RWPE2 (cell line): ENCODE measurements at places on chromosomes 13 and 19.

GRCh38 chr13:95191821-95192563, 109.3 kb downstream of the ABCC4 start:
- DNase-seq, result no peak

- no peak for DNase-seq
Measured at GRCh38 chr13:24271601-24272451, 37.6 kb upstream of the C1QTNF9 start.

GRCh38 chr19:294946-295686, 3.9 kb upstream of the PLPP2 start:
- DNase-seq, result peak; percentile 57

- no peak for DNase-seq
Measured at GRCh38 chr19:38134540-38135149, 89.4 kb downstream of the DPF1 start.

- no peak for DNase-seq
Measured at GRCh38 chr19:17847538-17848366, at the start of gene JAK3. JAK3 (minus strand) TSS chr19:17847982; CDS start chr19:17844417, 3,565 bp downstream.

- no peak for DNase-seq
Measured at GRCh38 chr13:24096659-24097058, 63.9 kb upstream of the SPATA13 start.

- DNase-seq, result no peak
Measured at GRCh38 chr13:62093984-62094780, 678.5 kb upstream of the PCDH20 start.

GRCh38 chr19:41449079-41449864, 6.3 kb downstream of the ERICH4 start:
- DNase-seq, result no peak

- DNase-seq, result peak; percentile 86
Measured at GRCh38 chr19:13164343-13165161, 14.3 kb downstream of the IER2 start.

- no peak for DNase-seq
Measured at GRCh38 chr19:22606954-22607652, 27.0 kb upstream of the ZNF492 start.

DNA sequence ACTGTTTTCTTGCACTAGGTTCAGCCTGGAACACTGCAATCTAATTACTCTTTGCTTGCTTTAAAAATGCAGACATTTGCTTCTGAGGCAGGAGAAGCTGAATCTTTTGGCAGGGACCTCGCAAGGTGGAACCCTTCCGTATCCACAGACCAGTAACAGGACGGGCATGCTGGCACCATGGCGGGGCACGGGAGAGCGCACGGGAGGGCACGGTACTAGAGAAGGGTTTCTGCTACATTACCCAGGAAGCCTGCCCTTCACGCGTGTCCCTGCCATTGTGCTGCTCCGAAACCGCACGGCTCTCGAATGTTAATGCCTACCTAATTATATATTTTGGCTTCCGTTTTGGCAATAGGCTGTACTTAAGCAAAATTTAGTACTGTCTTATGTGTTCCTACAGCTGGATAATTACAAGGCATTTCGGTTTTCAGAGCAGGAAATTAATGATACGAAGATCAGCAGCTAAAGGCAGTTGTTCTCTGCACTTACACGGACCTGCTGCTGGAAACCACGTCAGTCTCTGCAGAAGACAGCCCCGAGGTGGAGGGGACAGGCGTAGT, 430.4 kb downstream of the IRS2 start:
- no peak for DNase-seq

DNA sequence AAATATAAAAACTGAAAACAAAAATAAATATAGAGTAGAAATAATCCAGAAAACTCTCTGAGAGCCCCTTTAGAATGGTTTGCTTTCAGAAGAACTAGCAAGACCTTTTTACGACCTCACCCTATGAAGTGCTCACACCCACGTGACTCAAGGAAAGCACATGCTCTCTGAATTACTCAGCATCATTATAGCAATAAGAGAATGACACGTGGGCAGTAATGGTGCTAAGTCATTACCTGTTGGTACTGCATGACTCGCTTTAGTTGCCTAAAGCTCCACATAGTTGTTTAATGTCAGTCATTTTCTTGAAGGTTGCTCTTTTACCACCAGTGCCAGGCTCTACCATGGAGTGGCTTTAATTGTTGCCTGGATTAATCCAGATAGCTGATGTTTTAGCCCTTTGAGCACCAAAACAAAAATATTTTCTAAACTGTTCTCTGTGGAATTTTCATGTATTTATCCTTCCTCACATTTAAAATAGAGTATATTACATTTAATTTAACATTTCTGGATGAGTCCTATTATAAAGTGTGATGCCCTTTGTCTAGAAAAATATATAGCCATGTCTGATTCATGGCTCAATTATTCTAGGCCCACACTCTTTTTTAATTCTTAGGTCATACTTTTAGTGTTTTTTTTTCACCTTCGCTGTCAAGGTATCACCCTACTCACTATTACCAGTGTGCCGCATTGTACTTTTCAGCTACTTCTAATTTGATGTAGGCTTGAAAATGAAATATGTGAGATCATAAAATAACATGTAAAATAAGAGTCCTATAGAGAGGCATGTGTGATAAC, 56.8 kb downstream of the THSD1 start:
- DNase-seq, result no peak

DNA sequence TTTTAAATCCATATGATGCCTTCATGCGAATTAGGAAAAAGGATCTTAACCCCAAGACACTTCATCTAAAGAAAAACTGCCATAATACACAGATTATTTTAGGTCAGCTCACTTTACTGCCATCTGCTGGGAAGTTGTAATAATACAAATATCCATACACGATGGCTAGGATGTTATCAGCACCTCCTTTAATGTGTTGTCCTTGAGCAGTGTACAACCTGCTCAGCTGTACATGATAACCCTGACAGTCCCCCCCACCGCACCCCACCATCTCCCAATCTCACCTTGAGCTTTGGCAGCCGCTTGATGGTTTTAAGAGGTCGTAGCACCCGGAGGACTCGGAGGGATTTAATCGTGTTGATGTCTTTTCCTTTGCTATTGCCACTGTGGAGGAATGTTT, 112.2 kb downstream of the IER2 start:
- no peak for DNase-seq

- no peak for DNase-seq
Measured at GRCh38 chr19:355134-355533, 10.5 kb upstream of the MIER2 start.

GRCh38 chr13:23644527-23645138, 74.4 kb downstream of the TNFRSF19 start:
- no peak for DNase-seq

DNA sequence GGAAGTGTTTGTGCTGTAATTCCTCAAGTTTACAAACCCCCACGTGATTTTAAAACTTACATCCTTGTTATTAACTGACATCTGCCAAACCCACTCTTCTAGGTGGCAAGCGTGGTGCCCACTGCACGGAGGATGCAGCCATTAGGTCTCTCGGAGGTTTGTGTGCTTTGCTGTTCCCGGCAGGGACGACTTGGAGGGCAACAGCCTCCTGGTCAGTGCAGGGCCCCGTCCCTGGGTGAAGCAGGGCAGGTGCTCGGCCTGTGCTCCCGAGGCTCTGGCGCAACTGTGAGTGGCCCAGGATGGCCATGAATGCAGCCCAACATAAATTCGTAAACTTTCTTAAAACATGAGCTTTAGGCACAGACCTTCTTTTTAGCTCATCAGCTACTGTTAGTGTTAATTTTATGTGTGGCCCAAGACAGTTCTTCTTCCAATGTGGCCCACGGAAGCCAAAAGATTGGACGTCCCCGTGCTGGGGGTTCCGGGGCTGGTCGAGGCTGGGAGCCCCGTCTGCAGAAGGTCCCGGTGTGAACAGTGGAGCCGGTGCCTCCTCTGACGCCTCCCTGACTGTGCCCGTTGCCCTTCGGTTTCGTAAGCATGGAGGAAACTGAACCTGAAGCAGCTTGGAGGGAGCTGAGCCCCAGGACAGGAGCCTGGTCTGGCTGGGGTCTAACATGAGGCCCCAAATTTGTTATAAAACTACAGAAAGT, 11.9 kb downstream of the GAS6 start:
- peak; percentile 47 for DNase-seq

GRCh38 chr13:25783076-25783475, 268.7 kb downstream of the SHISA2 start:
- no peak for DNase-seq

- no peak for DNase-seq
Measured at GRCh38 chr13:95181586-95181985, 119.7 kb downstream of the ABCC4 start.

- no peak for DNase-seq
Measured at GRCh38 chr19:35908010-35908441, at the start of gene TYROBP. TYROBP (minus strand) TSS chr19:35908295; CDS start chr19:35908228, 67 bp downstream.

GRCh38 chr13:80962173-80962572, 621.2 kb upstream of the SPRY2 start:
- DNase-seq, result no peak

- DNase-seq, result no peak
Measured at GRCh38 chr13:38045278-38046048, 175.9 kb upstream of the TRPC4 start.

DNA sequence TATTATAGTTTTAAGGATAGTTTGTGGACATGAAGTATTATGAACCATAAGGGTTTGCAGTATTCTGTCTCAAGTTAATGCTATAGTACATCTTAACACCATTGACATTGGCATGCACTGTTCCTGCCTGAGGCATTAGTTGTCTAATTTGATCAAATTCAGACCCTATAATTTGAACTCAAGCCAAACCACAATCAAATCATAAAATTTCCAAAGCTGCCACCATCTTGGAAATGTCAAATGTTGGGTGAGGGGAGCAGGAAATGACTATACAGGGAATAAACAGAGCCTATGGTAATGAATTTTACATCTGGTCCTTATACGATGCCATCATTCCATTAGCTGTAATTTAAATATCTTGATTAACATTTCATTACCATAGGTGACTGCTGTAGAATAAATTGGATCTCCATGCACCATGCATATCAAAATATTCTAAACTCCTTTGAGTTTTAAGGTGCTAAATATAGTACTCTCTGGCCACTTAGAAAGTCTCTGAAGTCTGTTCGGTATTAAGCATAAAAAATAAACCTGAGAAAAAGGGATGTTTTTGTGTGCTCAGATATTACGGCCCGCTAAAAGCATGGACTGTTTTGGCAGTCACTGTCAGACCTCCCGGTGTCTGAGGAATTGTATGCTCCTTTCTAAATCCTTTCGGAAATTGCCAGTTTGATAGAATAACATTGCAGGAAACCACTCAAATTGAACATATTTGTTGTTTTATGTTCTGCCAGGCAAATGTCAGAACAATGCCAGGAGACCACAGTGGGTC, 257.7 kb downstream of the SPRY2 start:
- DNase-seq, result no peak

GRCh38 chr19:52099497-52100138, 4.1 kb upstream of the ZNF841 start:
- DNase-seq, result no peak

DNA sequence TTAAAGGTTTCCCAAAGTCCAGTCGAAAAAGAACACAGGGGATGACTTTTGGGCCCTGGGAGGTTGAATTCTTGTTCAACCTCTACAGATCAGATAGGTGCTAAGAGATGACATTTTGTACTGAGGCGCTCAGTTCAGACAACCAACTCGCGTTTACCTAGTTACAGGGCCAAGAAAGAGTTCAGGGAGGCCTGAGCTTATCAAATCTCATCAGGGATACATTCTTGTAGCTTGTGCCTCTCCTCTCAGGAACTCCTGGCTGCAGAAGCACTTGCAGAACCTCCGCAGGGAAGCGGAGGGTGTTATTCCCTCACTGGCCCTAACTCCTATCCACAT, 825 bp downstream of the ZNF776 start:
- no peak for DNase-seq

GRCh38 chr19:46983097-46983496, 36.5 kb upstream of the NPAS1 start:
- DNase-seq, result no peak

GRCh38 chr13:106373304-106373988, 162.0 kb downstream of the EFNB2 start:
- DNase-seq, result no peak

DNA sequence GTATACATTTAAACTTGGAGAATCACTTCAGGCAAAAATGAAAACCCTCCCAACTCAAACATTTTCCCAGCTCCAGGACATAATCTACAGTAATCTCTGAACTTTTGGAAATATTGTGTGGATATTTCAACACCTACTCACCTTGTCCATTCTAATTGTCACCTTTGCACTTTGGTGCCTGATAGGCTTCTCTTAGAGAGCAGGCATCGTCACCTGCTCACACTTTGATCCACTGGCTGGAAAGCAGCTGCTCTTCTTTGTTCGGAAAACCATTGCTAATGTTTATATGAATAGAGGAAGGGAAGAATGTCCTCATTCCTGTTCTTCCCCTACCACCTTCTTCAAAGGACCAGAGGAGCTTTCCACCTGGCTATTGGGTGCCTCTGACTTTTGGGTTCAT, 411.2 kb downstream of the FGF9 start:
- DNase-seq, result no peak

GRCh38 chr19:13718733-13719132, 45.6 kb upstream of the MRI1 start:
- no peak for DNase-seq

DNA sequence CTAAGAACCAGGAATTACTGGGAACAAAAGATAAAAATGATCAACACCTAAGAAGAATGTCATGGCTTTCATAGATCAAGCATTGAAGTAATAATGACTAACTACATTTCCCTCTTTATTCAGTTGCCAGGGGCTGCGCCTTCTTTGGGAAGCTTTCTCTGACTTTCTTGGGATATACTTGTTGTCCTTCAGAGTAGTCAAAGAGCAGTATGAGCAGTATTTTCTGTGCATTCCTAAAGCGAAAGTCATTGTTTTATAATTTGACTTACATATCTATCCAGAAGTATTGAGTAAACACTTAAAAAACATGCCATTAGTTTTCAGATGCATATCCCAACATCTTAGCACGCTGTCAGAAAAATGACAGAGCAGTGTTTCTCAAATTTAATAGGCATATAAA, 2412.4 kb downstream of the PCDH9 start:
- no peak for DNase-seq

DNA sequence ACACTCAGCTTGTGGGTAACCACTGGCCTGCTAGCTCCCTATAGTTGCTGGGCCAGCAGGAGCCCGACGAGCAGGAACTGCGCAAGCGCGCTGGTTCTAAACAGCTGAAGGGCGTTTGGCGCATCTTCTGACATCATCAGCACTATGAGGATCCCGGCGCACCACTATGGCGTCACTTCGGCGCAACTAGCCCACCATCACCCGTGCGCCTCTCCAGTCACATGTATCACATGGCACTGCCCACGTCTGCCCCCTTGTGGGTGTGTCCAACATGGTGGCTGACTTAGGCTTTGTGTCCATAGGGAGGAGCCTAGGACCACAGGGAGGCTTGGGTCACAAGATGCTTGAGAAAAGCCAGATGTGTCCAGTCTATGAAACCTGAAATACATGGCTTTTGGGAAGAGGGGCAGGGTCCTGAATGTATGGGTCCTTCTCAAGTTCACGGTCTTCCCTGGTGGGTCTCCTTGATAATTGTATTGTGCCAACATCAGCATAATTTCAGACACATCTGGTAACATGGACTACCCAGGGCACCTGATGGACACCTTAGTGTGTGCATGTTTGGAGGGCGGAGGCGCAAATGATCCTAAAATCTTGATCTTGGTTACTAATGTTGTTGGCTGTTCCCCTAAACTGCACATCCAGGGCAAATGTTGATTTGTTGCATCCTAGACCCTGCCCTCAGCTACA, 18.0 kb downstream of the KLK4 start:
- no peak for DNase-seq

GRCh38 chr19:6654347-6655310, 15.3 kb downstream of the TNFSF14 start:
- no peak for DNase-seq
